ENCODE measurements at places on chromosomes 4 and X.

- H3K36me3 ChIP-seq = no peaks in the 10 kb centered on the region
- no peak for DNase-seq
- no peak overlapping the region for H3K4me3 ChIP-seq
- no peaks in the 10 kb centered on the region for H3K4me1 ChIP-seq
These were observed 130.8 kb downstream of the CPZ start for GRCh38 chr4:8723222-8723980.

DNA sequence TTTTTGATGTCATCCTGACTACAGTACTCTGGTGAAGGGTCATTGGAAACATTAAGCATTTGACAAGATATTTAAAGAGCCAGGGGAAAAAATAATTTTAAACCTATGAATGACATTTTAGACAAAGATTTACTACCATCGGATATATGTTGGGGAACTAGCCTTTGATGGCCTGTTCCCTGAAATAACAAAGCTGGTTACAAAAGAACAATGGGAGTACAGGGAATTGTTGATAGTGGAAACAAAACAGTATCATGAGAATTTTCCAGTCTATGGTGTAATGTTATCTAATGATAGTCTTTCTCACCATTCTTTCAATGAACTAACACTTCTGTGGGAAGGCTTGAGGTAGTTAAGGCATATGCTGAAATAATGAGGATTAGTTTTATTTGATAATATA is 125.9 kb upstream of the KLHL4 start:
- no peaks in the 10 kb centered on the region for H3K27me3 ChIP-seq
- no peaks in the 10 kb centered on the region for H3K36me3 ChIP-seq
- H3K27ac ChIP-seq = no peak overlapping the region
- H3K4me1 ChIP-seq = no peaks in the 10 kb centered on the region
- H3K4me3 ChIP-seq = no peak overlapping the region

- H3K27ac ChIP-seq = peak overlapping the region; percentile 65
- H3K4me1 ChIP-seq = peaks cover 31% of the 10 kb centered on the region
- H3K4me3 ChIP-seq = no peak overlapping the region
- peaks cover 37% of the 10 kb centered on the region for H3K36me3 ChIP-seq
These were observed 62.6 kb downstream of the CASP6 start for GRCh38 chr4:109640644-109641043.

DNA sequence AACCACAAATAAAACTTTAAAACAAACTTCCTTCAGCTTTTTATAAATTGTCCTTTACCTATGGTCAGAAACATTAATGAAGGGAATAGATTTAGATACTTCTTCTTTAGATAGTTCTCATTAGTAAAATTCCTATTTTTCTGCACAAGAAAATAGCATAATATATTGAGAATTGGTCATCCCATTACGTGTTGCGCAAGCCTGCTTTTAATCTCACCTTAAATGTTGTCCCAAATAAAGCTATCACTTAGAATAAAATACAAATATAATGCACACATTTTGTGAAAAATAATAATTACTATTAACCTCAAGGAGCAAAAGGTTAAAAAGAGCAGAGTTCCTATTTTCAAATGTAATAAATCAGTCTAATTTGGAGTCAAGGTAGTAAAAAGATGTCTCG is 95.2 kb upstream of the TTC29 start:
- H3K4me3 ChIP-seq = no peak overlapping the region
- DNase-seq = no peak
- no peaks in the 10 kb centered on the region for H3K4me1 ChIP-seq
- no peaks in the 10 kb centered on the region for H3K36me3 ChIP-seq
- no peak overlapping the region for H3K27ac ChIP-seq

- no peak overlapping the region for H3K4me3 ChIP-seq
- H3K4me1 ChIP-seq = no peaks in the 10 kb centered on the region
- H3K27me3 ChIP-seq = peaks cover 4% of the 10 kb centered on the region
These were observed 135.4 kb upstream of the FRMPD4 start for GRCh38 chrX:12002876-12003275.

DNA sequence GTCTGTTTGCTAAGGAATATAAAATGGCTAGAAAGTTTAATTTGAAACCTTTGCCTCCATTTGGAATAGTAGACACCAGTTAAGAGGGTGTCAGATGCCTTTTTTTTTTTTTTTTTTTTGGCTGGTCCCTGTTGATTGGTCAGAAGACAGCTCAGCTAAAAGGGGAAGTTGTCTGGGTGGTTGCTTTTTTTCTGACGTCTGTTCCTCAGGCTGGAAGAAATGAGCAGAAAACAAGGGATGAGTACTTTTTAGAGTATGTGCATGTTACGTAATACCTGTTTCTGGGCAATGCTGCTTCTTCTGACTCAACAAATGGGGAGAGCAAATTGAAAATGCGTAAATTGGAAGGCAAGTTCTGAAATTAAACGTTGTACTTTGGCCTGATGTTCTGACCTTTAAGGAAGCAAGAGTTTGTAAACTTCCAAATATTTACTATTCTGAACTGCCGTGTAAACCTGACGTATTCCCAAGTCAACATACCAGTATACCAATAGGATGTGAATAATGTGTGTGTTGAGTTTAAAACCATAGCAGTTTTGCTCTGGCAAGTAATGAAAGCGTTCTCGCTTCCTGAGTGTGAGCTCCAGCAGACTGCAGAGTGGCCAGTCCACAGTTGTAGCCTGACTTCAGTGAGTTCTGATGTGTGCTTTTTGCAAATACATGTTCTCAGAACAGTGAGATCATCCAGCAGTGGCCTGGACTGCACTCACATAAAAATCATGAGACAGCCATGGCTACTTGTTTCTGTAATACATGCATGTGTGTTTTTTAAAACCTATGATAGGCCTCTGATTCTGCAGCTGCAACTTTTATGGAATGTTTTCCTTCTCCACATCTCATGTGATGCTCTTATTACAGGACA is 1.7 kb downstream of the SAT1 start:
- peaks cover 26% of the 10 kb centered on the region for H3K4me1 ChIP-seq
- peaks cover 30% of the 10 kb centered on the region for H3K36me3 ChIP-seq
- DNase-seq = no peak
- peak overlapping the region; percentile 94 for H3K27ac ChIP-seq

DNA sequence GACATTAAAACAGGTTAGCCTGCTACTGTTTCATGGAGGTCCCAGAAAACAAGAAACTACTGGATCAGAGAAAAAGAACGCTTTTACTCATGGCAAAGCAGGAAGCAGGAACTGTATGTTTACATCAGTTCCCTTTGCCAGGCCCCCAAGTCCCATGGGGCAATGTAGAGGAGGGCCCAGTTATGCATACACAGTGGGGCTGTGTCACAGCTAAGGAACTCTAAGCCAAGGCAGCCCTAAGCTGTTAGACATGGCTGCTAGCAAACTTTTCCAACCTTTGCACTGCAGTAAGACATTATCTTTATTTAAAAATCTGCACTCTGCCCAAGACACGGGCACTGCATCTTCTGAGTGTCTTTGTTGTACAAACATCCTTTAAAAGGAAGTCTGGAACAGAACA is 975.8 kb downstream of the C4orf33 start:
- H3K4me1 ChIP-seq = no peaks in the 10 kb centered on the region
- H3K27ac ChIP-seq = no peak overlapping the region
- no peak overlapping the region for H3K4me3 ChIP-seq
- H3K36me3 ChIP-seq = no peaks in the 10 kb centered on the region

GRCh38 chr4:151418385-151418784 is 9.4 kb downstream of the FHIP1A start:
- H3K27ac ChIP-seq = no peak overlapping the region
- H3K36me3 ChIP-seq = no peaks in the 10 kb centered on the region
- no peak for DNase-seq
- H3K27me3 ChIP-seq = peaks cover 15% of the 10 kb centered on the region
- H3K4me3 ChIP-seq = no peak overlapping the region
- no peaks in the 10 kb centered on the region for H3K4me1 ChIP-seq

- no peaks in the 10 kb centered on the region for H3K4me1 ChIP-seq
- no peak overlapping the region for H3K4me3 ChIP-seq
- H3K27ac ChIP-seq = no peak overlapping the region
- no peak for DNase-seq
- H3K36me3 ChIP-seq = peaks cover 4% of the 10 kb centered on the region
These were observed 16.0 kb downstream of the C4orf33 start for GRCh38 chr4:129111919-129112318.

GRCh38 chrX:134258202-134258601 is 21.2 kb downstream of the CCDC160 start:
- no peak overlapping the region for H3K4me3 ChIP-seq
- no peak overlapping the region for H3K27ac ChIP-seq
- H3K27me3 ChIP-seq = peaks cover 4% of the 10 kb centered on the region
- DNase-seq = no peak

- H3K36me3 ChIP-seq = no peaks in the 10 kb centered on the region
- H3K27ac ChIP-seq = no peak overlapping the region
- no peaks in the 10 kb centered on the region for H3K4me1 ChIP-seq
- no peak for DNase-seq
These were observed 120.1 kb downstream of the MFAP3L start for GRCh38 chr4:169906104-169906503.

GRCh38 chrX:129065895-129066294 is 457.4 kb downstream of the SMARCA1 start:
- H3K36me3 ChIP-seq = no peaks in the 10 kb centered on the region
- no peak overlapping the region for H3K27ac ChIP-seq
- no peaks in the 10 kb centered on the region for H3K4me1 ChIP-seq
- no peak for DNase-seq
- H3K4me3 ChIP-seq = no peak overlapping the region
- no peaks in the 10 kb centered on the region for H3K27me3 ChIP-seq

- H3K27me3 ChIP-seq = no peaks in the 10 kb centered on the region
- no peaks in the 10 kb centered on the region for H3K4me1 ChIP-seq
- DNase-seq = no peak
These were observed 154.3 kb upstream of the DCAF8L1 start for GRCh38 chrX:28135378-28136047.

- H3K4me1 ChIP-seq = no peaks in the 10 kb centered on the region
- H3K36me3 ChIP-seq = no peaks in the 10 kb centered on the region
- DNase-seq = no peak
- no peak overlapping the region for H3K4me3 ChIP-seq
- no peak overlapping the region for H3K27ac ChIP-seq
These were observed 151.6 kb downstream of the AASDH start for GRCh38 chr4:56235725-56236124.
